Activated naive CD4-positive, alpha-beta T cell treated with anti-CD3 and anti-CD28 coated beads for 36 hours (primary cell): ENCODE measurements at places on chromosomes 3 and 15.

- peaks cover 2% of the 10 kb centered on the region for H3K4me1 ChIP-seq
- no peaks in the 10 kb centered on the region for H3K36me3 ChIP-seq
- H3K27ac ChIP-seq = no peak overlapping the region
- peak; percentile 79 for DNase-seq
- H3K4me3 ChIP-seq = no peak overlapping the region
- H3K27me3 ChIP-seq = peaks cover 2% of the 10 kb centered on the region
Observed at GRCh38 chr15:78739996-78740903, 71.0 kb downstream of the ADAMTS7 start.

- peaks cover 34% of the 10 kb centered on the region for H3K4me1 ChIP-seq
- DNase-seq = no peak
- H3K36me3 ChIP-seq = no peaks in the 10 kb centered on the region
- peaks cover 9% of the 10 kb centered on the region for H3K27me3 ChIP-seq
- H3K27ac ChIP-seq = no peak overlapping the region
Observed at GRCh38 chr15:22257047-22258008, 177.0 kb downstream of the OR4M2 start.

DNA sequence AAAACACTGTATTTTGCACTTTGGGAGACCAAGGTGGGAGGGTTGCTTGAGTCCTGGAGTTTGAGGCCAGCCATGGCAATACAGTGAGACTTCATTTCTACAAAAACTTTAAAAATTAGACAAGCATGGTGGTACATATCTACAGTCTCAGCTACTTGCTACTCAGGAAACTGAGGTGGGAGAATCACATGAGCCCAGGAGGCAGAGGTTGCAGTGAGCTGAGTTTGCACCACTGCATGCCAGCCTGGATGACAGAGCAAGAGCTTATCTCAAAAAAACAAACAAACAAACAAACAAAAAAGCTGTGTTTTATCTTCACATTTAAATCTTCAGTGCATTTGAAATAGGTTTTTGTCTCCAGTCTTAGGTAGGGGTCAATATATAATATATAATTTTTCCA is 4.8 kb upstream of the SLC9C1 start:
- H3K36me3 ChIP-seq = no peaks in the 10 kb centered on the region
- no peak for DNase-seq
- peaks cover 15% of the 10 kb centered on the region for H3K4me1 ChIP-seq
- H3K27me3 ChIP-seq = no peaks in the 10 kb centered on the region
- no peak overlapping the region for H3K4me3 ChIP-seq

- no peak overlapping the region for H3K27ac ChIP-seq
- no peaks in the 10 kb centered on the region for H3K4me1 ChIP-seq
- DNase-seq = no peak
- H3K27me3 ChIP-seq = peaks cover 27% of the 10 kb centered on the region
- H3K4me3 ChIP-seq = no peak overlapping the region
Observed at GRCh38 chr15:57865294-57865693, 158.8 kb downstream of the POLR2M start.

- H3K27ac ChIP-seq = no peak overlapping the region
Observed at GRCh38 chr3:70854108-70854507, 541.7 kb upstream of the MDFIC2 start.

GRCh38 chr3:187794731-187795130 is 49.5 kb upstream of the BCL6 start:
- no peak overlapping the region for H3K27ac ChIP-seq
- H3K36me3 ChIP-seq = no peaks in the 10 kb centered on the region
- no peak overlapping the region for H3K4me3 ChIP-seq
- DNase-seq = no peak

GRCh38 chr15:40307421-40308211 is at the start of gene PLCB2:
Gene PLCB2 (minus strand): TSS chr15:40307935. CDS start chr15:40307672, 263 bp downstream.
- DNase-seq = peak; percentile 77
- peaks cover 29% of the 10 kb centered on the region for H3K4me1 ChIP-seq
- peak within 1 kb of the TSS; percentile 97 for H3K4me3 ChIP-seq
- no peaks in the 10 kb centered on the region for H3K27me3 ChIP-seq

- no peaks in the 10 kb centered on the region for H3K36me3 ChIP-seq
- H3K27me3 ChIP-seq = peaks cover 11% of the 10 kb centered on the region
- DNase-seq = no peak
- no peak overlapping the region for H3K4me3 ChIP-seq
Observed at GRCh38 chr15:68676011-68676605, 97.3 kb downstream of the CORO2B start.

DNA sequence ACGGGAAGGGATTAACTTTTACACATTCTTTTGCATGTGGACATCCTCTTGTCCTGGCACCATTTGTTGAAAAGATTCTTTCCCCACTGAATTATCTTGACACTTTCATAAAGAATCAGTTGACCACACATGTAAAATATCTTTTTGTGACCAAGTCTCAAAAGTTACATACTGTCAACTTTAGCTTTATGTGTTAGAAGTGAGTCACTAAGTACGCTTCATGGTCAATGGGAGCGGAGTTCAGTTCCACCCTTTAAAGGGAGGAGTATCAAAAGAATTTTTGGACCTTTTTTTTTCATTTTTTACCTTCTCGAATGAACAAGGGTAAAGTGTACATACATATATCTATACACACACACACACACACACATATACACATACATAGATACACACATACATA is 35.4 kb downstream of the MAPK6 start:
- no peak overlapping the region for H3K4me3 ChIP-seq
- DNase-seq = no peak
- H3K27ac ChIP-seq = no peak overlapping the region
- H3K4me1 ChIP-seq = no peaks in the 10 kb centered on the region
- peaks cover 18% of the 10 kb centered on the region for H3K36me3 ChIP-seq

DNA sequence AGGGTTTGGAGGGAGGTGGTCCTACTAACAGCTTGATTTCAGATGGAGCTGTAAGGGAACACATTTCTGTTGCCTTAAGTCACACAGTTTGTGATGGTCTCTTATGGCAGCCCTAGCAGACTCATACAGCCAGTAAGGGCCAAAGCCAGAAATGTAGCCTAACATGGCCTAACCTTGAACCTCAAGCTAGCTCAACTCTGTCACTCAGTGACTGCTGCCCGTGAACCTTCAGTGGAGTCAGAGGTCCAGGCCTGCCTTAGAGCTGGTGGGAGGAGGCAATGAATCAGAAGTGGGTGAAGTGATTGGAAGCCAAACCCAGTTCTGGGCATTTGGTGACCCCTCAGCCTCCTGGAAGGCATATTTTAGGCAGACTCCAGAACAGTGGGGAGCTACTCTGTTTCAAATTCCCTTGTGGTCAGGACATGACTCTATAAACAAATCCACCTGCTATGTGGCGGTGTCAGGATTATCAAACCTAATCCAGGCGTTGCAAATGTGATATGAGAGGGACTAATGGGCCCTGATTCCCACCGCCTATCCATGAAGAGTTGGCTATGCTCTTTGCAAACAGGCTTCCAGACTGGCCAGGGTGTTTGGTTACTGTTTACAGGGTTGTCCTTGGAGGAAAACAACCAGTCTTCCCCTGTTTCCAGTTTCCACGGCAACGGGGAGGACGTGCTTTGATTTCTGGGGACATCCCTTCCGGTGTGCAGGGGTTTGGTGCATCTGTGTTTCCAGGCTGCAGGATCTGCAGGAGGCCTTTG is 105.9 kb upstream of the AGBL1 start:
- H3K36me3 ChIP-seq = no peaks in the 10 kb centered on the region
- H3K4me1 ChIP-seq = no peaks in the 10 kb centered on the region
- H3K27me3 ChIP-seq = peaks cover 13% of the 10 kb centered on the region
- H3K4me3 ChIP-seq = no peak overlapping the region
- no peak overlapping the region for H3K27ac ChIP-seq
- DNase-seq = no peak

DNA sequence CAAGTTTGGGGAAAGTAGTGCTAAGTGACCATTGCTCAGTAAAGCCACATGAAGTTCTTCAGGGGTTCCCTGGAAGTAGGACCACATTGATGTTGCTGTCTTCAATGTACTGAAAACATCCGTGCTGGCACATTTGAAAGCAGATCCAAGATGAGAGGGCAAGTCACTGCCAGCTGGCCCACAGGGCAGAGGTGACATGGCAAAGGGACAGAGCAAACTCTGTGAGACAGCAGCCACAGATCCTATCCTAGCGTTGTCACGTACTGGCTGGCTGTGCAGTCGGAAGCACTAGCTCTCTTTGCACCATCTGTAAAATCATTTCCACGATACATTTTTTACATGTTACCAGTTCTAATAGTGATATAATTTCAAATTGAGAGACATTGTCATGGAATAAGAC is 13.8 kb downstream of the MUC13 start:
- H3K27ac ChIP-seq = no peak overlapping the region
- DNase-seq = no peak
- no peaks in the 10 kb centered on the region for H3K27me3 ChIP-seq
- H3K4me1 ChIP-seq = no peaks in the 10 kb centered on the region

DNA sequence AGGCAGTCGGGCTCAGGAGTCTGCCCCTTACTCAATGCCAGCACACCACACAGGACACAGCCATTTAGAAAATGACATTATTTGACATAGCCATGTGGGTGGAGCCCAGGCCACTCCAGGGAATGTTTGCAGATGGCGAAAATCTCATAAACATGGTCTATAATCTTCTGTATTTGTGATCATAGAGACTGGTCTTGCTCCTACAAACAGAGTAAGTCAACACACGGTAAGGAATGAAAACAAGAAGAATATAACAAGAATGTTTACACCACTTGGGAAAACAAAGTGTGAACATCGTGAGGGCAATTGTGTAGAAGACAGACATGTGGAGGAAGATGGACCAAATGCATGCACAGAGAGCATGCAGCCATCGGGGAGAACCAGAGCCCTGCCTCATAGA is 68.2 kb downstream of the SEMA5B start:
- no peaks in the 10 kb centered on the region for H3K36me3 ChIP-seq
- H3K27ac ChIP-seq = no peak overlapping the region
- peaks cover 3% of the 10 kb centered on the region for H3K27me3 ChIP-seq
- DNase-seq = no peak
- no peak overlapping the region for H3K4me3 ChIP-seq

GRCh38 chr3:141392897-141393734 is 24.8 kb downstream of the ZBTB38 start:
- no peak overlapping the region for H3K4me3 ChIP-seq
- no peaks in the 10 kb centered on the region for H3K36me3 ChIP-seq
- H3K4me1 ChIP-seq = peaks cover 4% of the 10 kb centered on the region
- H3K27me3 ChIP-seq = no peaks in the 10 kb centered on the region

- DNase-seq = no peak
- no peak overlapping the region for H3K4me3 ChIP-seq
- H3K27ac ChIP-seq = no peak overlapping the region
- H3K27me3 ChIP-seq = peaks cover 7% of the 10 kb centered on the region
- peaks cover 2% of the 10 kb centered on the region for H3K36me3 ChIP-seq
Observed at GRCh38 chr15:100681335-100681746, 79.0 kb downstream of the ASB7 start.

DNA sequence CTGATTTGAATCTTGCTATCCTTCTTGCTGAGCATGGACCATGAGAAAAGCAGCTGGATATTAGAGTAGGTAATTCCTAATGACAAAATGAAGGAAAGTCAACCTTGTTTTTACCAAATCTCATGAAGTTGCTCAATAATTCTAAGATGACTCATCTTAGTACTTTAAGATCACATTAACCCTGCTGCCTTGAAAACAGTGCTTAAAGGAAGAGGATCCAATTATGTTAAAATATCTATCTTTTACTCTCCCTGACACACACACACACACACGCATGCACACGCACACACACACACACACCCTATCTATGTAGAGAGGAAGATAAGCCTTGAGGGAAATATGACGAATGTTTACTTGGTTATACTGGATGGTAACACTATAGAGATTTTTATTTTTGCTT is 16.0 kb upstream of the MYO1E start:
- no peaks in the 10 kb centered on the region for H3K27me3 ChIP-seq
- no peak overlapping the region for H3K27ac ChIP-seq
- no peaks in the 10 kb centered on the region for H3K4me1 ChIP-seq
- H3K4me3 ChIP-seq = no peak overlapping the region
- H3K36me3 ChIP-seq = no peaks in the 10 kb centered on the region

GRCh38 chr3:151351219-151351618 is 21.9 kb upstream of the P2RY13 start:
- DNase-seq = no peak
- H3K27ac ChIP-seq = no peak overlapping the region
- H3K36me3 ChIP-seq = no peaks in the 10 kb centered on the region
- peaks cover 1% of the 10 kb centered on the region for H3K4me1 ChIP-seq

DNA sequence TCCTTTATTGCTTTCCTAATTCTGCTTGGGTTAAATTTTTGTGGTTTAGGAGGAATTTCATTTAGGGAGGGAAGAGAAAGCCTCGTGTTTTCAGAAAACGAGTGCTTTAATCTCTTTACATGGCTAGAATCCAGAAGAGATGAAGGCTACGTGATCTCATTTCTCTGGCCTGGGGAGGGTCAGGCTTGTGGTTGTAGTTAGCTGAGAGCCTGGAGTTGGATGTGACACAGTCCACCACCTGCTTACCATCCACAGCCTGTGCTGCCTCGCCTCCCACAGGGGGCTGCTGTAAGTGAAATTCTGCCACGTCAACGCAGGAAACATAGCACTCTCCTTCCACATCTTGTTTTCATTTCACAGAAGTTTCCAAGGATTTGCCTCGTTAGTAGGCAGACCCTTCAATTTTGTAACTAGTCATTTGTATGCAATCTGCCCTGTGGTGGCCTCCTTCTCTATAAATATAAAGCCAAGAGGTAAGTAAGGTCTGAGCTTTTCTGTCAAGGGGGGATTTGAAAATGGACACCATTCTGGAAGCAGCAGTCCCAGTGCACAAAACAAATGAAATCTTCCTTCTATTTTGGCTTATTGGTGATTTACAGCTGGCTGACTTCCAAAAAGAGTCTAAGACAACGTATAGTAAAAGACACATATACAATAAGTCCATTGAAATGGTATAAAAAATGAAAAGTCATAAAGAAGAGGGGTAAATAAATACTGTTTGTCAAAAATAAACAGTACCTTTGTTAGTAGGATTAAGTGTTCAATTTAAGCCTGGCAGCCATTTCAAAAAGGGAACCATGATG is 3.4 kb downstream of the GXYLT2 start:
- no peaks in the 10 kb centered on the region for H3K36me3 ChIP-seq
- no peak overlapping the region for H3K27ac ChIP-seq
- DNase-seq = no peak
- peaks cover 69% of the 10 kb centered on the region for H3K27me3 ChIP-seq
- H3K4me1 ChIP-seq = peaks cover 22% of the 10 kb centered on the region

- H3K27ac ChIP-seq = no peak overlapping the region
- H3K4me1 ChIP-seq = peaks cover 5% of the 10 kb centered on the region
- H3K36me3 ChIP-seq = no peaks in the 10 kb centered on the region
- peaks cover 1% of the 10 kb centered on the region for H3K27me3 ChIP-seq
- no peak overlapping the region for H3K4me3 ChIP-seq
Observed at GRCh38 chr3:122307976-122308375, 17.1 kb upstream of the CSTA start.
